ENCODE measurements at places on chromosomes 6 and 20. TPM values are rescaled to one million over a fixed set of nuclear protein-coding genes. Genes with fewer than 3 reads are reported as not detected.

The HSPA12B gene
- 0.26 TPM for total RNA-seq

The IL17A gene
- not detected for total RNA-seq

The TSHZ2 gene
- total RNA-seq = not detected

The SLC22A7 gene
- total RNA-seq = not detected

The ERVFRD-1 gene
- total RNA-seq = not detected

The NEURL2 gene
- total RNA-seq = 2.7 TPM

The BPI gene
- 0.68 TPM for total RNA-seq

The PRSS35 gene
- total RNA-seq = 197 TPM

DNA sequence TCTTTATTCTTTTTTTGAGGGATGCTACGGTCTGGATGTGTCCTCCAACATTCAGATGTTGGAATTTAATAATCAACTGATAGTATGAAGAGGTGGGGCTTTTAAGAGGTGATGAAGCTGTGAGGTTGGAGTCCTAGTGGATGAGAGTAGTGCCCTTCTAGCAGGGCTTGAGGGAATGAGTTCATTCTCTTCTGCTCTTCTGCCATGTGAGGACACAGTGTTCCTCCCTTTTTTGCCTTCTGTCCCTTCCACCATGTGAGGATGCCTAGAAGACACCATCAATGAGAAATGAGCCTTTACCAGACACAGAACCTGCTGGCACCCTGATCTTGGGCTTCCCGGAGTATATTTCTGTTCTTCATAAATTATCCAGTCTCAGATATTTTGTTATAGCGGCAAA lies 82.1 kb upstream of the MLIP start:
- no peaks in the 10 kb centered on the region for H3K4me1 ChIP-seq
- DNase-seq = no peak
- no peak overlapping the region for H3K4me3 ChIP-seq
- no peak overlapping the region for H3K27ac ChIP-seq
- no peaks in the 10 kb centered on the region for H3K36me3 ChIP-seq

GRCh38 chr6:52155791-52156576 lies 30.2 kb upstream of the IL17A start:
- peaks cover 28% of the 10 kb centered on the region for H3K27me3 ChIP-seq
- no peak overlapping the region for H3K27ac ChIP-seq
- H3K4me3 ChIP-seq = no peak overlapping the region

DNA sequence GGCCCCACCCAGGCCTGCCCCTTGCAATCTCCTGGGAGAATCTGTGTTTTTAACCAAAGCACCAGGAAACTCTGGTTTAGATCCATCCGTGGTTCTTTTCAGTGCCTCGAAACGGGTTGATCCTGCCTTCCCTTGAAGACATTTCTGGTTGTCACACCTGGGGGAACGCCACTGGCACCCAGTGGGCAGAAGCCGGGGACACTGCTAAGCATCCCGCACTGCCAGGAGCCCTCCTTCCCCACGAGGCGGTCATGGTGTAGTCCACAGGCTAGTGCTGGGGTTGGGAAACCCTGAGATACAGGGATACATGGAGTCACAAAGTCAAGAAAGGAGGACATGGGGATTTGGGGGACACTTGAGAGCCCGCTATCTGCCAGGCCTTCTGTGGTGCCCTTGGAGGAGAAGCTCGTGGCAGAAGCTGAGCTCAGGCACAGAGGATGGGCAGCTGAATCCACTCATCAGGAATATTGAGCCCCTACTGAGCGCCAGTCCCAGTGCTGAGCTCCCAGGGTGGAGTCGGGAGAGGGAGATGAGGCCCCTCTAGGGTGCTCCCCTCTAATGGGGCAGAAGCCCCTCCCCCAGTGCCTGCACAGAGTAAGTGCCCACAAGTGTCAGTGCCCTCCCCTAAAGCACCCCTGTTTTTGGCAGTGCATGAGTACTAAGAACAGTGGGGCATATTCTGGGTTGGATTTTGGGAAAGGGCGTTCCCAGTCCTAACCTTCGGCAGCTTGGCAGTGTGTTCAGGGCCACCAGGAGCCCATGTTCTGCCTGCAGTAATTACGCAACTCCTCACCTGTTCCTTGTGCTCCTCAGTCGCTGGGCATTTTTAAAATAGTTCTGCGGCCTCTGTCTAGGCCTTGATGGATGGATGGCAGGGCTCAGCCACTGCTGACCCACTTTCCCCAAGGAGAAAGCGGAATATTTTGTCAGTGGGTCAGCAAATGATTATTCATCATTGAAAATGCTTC lies 25.6 kb upstream of the PHACTR3 start:
- peaks cover 75% of the 10 kb centered on the region for H3K27me3 ChIP-seq
- DNase-seq = no peak
- H3K27ac ChIP-seq = no peak overlapping the region
- no peaks in the 10 kb centered on the region for H3K36me3 ChIP-seq
- no peaks in the 10 kb centered on the region for H3K4me1 ChIP-seq

DNA sequence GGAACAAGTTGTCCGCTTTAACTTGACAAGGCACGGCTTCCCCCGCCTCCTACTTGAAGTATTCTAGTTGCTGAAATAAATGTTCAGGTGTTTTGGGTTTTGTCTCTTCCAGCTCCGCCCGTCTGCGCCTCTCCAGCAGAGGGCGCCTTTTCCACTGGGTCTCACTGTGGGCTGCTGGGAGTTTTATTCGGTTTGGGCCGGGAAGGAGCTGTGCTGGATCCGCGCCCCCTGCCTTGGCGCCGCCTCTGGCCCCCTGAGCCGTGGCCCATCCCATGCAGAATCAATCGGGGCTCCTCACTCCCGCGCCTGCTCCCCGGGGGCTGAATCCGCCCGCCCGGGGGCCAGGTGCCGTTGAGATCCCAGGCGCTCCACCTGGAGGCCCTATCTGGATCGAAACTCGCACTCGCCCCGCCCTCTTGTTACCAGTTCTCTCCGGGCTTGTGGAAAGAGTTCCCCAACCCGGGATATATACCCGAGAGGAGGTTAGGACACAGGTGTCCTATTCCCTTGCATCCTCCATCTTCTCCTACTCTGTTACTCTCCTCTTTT lies 51.0 kb upstream of the TCF21 start:
- no peak for DNase-seq
- no peaks in the 10 kb centered on the region for H3K36me3 ChIP-seq

DNA sequence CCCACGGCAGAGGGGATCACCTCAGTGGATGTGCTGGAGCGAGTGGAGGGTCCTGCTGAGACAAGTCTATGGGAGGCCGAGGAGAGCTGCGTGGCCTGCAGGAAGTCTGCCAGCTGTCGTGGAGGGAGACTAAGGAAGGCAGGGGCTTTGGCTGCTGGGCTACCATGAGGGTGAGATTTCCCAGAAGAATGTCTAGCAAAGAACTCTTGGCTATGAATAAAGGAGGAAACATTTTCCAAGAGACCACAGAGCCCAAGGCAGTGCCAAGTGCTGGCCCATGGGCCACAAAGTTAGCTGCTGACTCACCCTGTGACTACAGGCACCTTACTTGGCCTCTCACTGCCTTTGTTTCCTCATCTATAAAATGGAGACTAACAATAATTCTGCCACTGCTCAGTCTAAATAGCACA lies 73.4 kb downstream of the PRDM1 start:
- H3K27ac ChIP-seq = peak overlapping the region; percentile 53
- H3K4me1 ChIP-seq = peaks cover 26% of the 10 kb centered on the region
- peaks cover 3% of the 10 kb centered on the region for H3K36me3 ChIP-seq
- no peak overlapping the region for H3K4me3 ChIP-seq
- H3K27me3 ChIP-seq = no peaks in the 10 kb centered on the region

DNA sequence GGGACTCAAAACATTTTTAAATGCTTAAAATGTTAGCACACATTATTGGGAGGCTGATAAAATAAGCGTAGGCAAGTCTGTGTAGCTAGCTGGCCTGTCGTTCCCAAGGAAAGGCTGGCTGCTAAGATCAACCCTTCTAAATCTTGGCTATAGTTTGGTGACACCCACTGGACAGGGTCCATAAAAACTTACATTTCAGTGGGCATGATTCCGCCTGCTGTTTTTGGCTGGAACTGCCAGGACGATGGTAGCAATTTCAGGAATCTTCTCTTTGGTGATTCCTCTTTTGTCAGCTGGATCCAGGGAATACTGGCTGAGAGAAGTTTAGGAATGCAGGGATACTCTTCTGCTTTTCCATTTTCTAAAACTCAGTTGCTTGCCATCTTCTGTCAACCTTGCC lies 162.2 kb downstream of the NKAIN2 start:
- peaks cover 9% of the 10 kb centered on the region for H3K4me1 ChIP-seq
- H3K27me3 ChIP-seq = peaks cover 2% of the 10 kb centered on the region

DNA sequence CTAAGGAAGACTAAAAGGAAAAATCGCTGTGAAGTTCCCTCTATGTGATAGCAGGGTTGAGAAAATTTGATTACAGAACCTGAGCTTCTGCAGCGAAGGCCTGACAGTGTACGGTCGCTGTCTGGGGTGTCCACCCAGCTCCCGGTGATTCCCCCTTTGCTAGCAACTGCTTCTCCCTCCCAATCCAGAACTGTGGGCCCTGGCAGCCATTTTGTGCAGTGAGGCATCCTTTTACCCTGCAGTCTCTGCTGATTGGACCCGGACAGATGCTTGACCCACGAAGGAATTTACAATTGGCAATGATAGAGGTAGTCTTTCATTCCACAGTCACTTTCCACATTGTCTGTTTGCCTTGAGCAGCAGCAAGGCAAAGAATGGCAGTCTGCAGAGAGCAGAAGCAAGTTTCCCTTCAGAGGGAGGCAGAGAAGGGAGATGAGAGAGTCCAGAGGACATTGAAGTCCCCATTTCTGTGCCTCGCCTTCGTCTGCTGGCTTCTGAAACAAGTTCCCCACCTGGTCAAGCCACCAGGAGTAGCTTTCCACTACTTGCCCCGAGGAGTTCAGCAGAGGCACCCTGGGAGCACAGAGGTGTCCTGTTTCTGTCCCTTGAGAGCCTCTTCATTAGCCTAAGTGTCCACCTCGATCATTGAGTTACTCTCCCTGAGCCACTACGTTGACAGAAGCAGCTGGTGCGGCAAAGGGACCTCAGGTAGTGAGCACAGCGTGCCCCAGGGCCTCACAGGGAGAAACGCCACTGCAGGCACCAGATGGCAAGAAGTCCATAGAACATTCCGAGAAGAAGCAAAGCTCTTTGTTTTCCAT lies 370.3 kb downstream of the NRN1 start:
- no peak overlapping the region for H3K4me3 ChIP-seq
- no peaks in the 10 kb centered on the region for H3K27me3 ChIP-seq
- H3K27ac ChIP-seq = no peak overlapping the region

DNA sequence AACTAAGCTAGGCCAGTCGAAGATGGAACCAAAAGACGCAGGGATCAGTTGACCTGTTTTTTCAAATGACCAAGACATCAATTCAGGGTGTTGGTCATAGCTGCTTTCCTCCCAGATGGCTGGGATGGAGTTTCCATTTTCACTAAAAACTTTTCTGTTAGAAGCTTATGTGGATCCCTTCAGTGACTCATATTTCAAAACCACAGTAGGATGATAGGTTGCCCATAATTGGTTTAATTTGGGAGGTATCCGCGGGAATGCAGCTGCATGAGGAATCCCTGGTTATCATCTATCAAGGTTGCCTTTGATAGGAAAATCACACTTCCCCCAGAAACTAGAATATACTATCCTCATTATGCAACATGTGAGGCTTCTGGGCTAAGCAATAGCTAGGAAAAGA lies 150.9 kb upstream of the MLIP start:
- no peak overlapping the region for H3K27ac ChIP-seq
- DNase-seq = no peak
- H3K27me3 ChIP-seq = no peaks in the 10 kb centered on the region
- peaks cover 23% of the 10 kb centered on the region for H3K4me1 ChIP-seq
- H3K36me3 ChIP-seq = no peaks in the 10 kb centered on the region

DNA sequence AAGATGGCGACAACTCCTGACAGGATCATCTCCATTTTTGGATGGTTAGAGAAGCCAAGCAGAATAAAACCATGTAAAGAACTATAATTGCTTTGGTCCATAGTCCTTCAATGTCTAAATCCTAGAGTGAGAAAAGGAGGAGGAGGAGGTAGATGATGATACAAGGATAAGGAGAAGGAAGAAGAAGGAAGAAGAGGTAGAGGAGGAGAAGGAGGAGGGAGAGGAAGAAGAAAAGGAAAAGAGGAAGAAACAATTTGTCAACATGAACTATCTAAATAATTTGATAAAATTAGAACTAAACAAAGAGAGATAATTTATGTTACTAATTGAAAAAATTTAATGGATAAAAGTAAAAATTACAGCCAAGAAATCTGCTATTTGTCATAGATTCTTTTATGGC lies at the start of gene OR2W1:
OR2W1 (minus strand) TSS at position 101 of the 400 bp plus-strand sequence; CDS start at position 101, 0 bp downstream.
- no peaks in the 10 kb centered on the region for H3K4me1 ChIP-seq
- no peak for DNase-seq
- H3K27me3 ChIP-seq = peaks cover 32% of the 10 kb centered on the region

DNA sequence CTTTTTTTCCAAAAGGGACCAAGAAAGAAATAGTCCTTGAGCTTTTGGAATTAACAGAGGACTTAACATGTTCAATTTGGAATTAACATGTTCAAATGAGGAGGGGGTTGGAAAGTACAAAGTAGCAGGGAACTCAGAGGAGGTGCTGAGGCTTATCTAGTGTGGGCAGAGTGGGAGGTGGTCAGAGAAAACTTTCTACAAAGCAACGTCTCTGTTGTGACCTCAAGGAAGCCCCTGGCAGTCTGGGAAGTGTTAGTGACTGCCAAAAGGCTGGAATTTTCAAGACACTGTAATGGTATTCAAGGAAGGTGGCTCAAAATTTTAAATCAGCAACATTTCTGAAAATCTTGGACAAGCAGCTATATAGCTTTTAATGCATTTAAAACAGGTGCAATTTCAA lies 7.3 kb downstream of the ECI2 start:
- H3K4me3 ChIP-seq = no peak overlapping the region
- H3K27me3 ChIP-seq = no peaks in the 10 kb centered on the region
- H3K4me1 ChIP-seq = peaks cover 15% of the 10 kb centered on the region
- no peak for DNase-seq
- H3K36me3 ChIP-seq = peaks cover 34% of the 10 kb centered on the region

- peaks cover 23% of the 10 kb centered on the region for H3K4me1 ChIP-seq
- no peaks in the 10 kb centered on the region for H3K36me3 ChIP-seq
- DNase-seq = no peak
- H3K27me3 ChIP-seq = no peaks in the 10 kb centered on the region
Observed at GRCh38 chr6:7993952-7994351, 70.2 kb downstream of the BLOC1S5 start.

- H3K4me1 ChIP-seq = peaks cover 21% of the 10 kb centered on the region
- H3K36me3 ChIP-seq = peaks cover 7% of the 10 kb centered on the region
- H3K27me3 ChIP-seq = no peaks in the 10 kb centered on the region
- no peak overlapping the region for H3K27ac ChIP-seq
Observed at GRCh38 chr20:63519668-63520503, 679 bp upstream of the PPDPF start.

DNA sequence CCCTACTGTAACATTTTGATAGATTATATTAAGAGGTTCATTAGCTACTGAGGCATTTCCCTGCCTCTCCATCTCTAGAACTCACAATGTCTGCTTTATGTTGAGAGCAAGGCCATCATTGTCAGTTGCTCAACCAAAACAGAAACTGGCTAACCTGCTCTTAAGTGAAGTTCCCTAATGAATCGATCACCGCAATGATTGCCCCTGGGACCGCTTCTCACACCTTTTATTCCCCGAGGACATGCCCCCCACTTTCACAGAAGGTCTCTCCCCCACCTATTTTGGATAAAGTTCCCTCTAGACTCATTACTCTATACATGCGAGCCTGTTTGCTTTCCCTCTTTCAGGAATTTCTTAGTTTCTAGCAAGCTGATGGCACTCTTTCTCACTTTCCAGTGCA lies 108.8 kb downstream of the FAM217A start:
- no peak overlapping the region for H3K4me3 ChIP-seq
- H3K4me1 ChIP-seq = peaks cover 8% of the 10 kb centered on the region
- no peak overlapping the region for H3K27ac ChIP-seq
- H3K27me3 ChIP-seq = no peaks in the 10 kb centered on the region

Data from chondrocyte (in vitro differentiated cells).